ENCODE measurements at places on chromosomes 3 and 15.

- no peak for DNase-seq
These were observed 145.7 kb downstream of the PLCL2 start for GRCh38 chr3:17030438-17030837.

DNA sequence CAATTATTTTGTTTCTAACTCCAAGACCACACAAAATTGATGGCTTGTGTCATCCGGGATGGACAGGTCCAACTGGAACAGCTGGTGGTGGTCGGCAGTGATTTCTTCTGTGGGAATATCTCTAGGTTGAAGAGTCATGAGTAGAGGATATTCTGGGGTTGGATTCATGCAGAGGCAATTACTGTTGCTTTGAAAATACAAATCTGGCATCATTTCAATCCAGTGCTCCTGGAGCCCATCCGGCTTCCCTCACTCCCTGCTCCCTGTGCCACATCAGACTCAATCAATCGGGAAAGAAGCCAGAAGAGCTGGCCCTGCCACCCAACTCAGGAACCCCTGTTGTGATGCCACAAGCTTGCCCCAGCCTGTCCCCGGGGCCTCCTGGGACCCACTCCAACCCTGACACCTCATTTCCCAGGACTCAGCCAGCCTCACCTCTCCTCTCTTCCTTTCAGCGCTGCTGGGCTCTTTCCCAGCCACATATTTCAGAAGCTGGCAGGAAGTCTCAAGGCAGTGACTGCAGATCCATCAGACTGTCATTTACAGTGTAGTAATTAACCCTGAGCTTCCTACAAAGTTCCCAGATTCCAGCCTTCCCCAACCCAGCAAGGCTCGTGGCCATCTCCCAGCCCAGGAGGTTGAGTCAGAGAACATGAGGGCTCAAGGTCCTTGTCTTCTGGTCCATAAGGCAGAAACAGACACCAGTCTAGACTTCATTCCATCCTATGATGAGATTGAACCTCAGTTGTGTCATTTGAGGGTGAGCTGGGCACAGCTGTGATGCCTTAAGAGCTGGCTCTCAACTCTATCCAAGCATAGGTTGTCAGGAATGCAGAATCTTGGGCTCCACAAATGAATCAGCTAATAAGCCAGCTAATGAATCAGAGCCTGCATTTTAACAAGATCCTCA lies 114.0 kb downstream of the FAM174B start:
- no peak for DNase-seq

GRCh38 chr3:127534564-127534963 lies 56.0 kb downstream of the TPRA1 start:
- no peak for DNase-seq

DNA sequence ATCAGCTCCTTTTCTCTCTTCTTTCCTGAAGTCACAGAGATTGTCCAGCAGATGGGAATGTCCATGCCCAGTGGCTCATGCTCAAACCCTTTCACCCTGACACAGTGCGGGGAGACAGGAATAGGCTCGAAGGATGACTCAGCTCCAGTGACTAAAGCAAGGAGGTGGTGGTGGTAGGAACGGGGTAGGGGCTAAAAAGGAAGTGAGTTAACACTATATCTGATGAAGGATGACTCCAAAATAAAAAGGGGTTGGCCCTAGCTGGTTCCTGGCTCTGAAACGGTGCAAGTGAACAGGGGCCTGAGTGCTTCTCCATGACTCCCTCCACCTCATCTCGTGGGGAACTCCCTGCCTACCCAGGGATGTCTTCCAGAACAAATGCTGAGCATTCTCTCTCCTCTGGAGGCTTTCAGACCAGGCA lies 167.4 kb upstream of the LPP start:
- peak; percentile 62 for DNase-seq

DNA sequence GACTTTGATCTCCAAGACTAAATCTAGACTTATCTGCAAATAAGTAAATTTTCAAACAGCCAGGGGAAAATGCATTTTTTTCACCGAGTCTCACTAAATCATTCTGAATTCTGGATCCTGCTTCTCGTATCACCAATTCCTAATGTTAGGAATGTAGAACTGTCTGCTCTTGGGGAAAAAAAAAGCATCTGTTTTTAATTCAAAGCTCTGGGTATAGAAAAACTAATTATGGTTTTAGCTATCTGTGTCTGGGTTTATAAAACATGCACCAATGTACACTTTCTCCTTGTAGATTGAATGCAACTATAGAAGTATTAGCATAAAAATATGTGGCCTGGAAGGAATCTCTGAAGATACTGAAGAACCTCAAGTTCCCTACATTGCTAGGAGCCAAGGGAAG lies 4.8 kb upstream of the CDAN1 start:
- DNase-seq: no peak

DNA sequence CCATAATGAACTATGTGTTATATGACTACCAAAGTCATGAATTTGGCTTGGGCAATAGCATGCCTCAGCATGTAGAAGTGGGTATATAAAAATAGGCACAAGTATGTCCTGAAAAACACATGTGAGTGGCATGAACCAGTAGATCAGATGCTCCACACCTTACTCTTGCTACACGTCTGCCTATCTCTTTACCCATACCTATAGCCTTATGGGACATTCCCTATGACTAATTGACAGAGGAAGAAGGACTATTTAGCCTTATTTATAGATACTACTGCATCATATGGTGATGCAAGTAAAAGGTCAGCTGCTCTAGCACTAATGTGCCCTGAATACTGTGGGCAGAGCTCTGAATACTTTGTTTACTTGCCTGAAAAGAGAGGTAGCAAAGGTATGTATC lies 81.0 kb upstream of the ZPLD1 start:
- no peak for DNase-seq

- DNase-seq: no peak
These were observed 1.7 kb upstream of the FAH start for GRCh38 chr15:80151148-80151547.

- no peak for DNase-seq
These were observed 34.1 kb downstream of the ATP10A start for GRCh38 chr15:25829073-25829472.

DNA sequence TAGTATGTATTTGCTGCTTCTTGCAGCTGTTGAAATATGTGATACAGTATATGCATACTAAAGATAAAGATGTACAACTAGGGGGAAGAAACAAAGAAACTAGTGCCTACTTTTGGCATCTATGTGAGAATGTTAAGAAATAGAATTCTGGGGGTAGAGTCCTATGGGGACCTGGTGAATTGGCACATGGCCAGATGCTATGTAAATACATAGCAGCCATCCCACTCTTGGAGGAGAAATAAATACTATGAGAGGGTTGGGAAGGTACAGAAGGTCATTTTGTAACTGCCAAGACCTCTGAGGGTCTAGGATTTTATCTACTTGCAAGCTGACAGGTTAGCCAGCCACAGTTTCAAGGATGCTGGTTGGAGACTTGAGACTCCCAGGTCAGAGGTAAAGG lies 298.3 kb upstream of the TBL1XR1 start:
- no peak for DNase-seq

DNA sequence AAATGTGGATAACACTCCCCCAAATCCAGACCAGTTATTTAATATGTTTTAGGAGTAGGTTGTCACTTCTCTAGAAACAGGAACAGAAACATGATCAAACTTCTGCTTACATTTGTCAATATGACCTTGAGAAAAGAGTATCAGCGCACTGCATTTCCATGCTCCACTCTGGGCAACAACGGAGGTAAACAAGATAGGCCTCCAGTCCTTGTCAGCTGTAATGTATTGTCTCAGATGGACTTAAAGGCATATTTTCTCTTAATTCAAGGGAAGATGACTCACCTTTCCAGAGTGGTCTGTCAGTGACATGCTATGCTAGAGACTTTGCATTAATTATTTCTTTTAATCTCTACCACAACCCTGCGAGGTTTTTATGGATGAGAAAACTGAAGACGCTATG lies 51.6 kb upstream of the TCF12 start:
- DNase-seq: no peak

GRCh38 chr3:48678056-48678455 lies 7.7 kb downstream of the NCKIPSD start:
- no peak for DNase-seq
